ENCODE measurements at places on chromosomes 16 and 17. TPM values are rescaled to one million over a fixed set of nuclear protein-coding genes. Genes with fewer than 3 reads are reported as not detected.
A peak's percentile ranks its signal among the peaks of the same experiment; 100 is the strongest.

The DLX4 gene
- 0.35 TPM for total RNA-seq

DNA sequence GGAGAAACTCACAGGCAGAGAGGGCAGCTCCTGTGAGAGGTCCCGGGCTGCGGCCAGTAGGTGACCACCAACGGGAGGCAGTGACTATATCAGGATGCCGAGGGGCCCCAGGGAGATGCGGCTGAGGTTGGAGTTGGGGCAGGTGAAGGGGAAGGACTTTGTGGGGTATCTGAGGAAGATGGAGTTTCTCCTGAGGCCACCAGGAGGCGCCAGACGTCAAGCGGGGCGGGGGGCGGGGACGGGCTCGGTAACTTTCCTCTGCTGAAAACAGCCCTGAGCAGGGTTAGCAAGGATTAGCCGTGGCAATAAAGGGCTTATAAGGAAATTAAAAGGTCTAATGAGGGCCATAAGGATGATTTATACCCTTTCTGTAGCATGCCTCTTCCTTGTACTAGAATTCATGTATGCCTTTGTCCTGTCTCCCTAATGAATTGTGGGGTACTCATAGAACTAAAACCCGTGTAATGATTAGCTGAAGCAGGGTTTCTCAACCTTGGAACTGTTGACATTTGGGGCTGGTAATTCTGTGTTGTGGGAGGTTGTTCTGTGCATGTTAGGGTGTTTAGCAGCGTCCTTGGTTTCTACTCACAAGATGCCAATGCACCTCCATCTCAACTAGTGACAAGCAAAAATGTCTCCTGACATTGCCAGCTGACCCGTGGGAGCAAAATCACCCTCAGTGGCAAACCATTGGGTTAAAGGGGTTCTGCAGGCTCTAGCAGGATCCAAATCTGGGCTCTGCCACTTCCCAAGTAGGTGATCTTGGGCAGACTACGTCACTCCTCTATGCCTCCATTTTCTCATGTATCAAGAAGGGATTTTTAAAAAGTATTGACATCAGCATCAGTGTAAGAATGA is 74.8 kb upstream of the GRIN2A start:
- peaks cover 5% of the 10 kb centered on the region for H3K4me1 ChIP-seq
- peak; percentile 33 for DNase-seq
- H3K27ac ChIP-seq = no peak overlapping the region

DNA sequence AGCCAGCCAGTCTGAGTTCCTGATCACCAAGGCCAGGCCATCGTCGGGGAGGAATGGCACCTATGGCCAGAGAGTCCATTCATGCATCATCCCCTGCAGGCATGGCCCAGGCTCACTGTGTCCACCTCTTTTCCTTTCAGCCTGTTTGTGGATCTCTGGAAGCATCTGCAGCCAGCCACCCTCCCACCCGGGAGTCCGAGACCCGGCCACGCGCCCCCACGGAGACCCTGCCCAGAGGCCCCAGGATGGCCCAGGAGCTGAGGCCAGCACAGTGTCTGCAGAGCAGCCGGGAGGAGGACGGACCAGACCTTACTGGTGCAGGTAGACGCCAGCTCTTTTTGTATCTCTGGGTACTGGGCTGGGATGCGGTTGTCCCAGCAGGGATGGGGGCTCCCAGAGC is 245.1 kb upstream of the CIBAR2 start:
- no peak for DNase-seq
- H3K27ac ChIP-seq = no peak overlapping the region
- H3K4me1 ChIP-seq = peaks cover 4% of the 10 kb centered on the region
- H3K36me3 ChIP-seq = no peaks in the 10 kb centered on the region

GRCh38 chr17:37274461-37274860 is 101.3 kb upstream of the C17orf78 start:
- no peak overlapping the region for H3K27ac ChIP-seq
- H3K27me3 ChIP-seq = no peaks in the 10 kb centered on the region
- DNase-seq = no peak
- no peak overlapping the region for H3K4me3 ChIP-seq
- H3K4me1 ChIP-seq = peaks cover 9% of the 10 kb centered on the region

DNA sequence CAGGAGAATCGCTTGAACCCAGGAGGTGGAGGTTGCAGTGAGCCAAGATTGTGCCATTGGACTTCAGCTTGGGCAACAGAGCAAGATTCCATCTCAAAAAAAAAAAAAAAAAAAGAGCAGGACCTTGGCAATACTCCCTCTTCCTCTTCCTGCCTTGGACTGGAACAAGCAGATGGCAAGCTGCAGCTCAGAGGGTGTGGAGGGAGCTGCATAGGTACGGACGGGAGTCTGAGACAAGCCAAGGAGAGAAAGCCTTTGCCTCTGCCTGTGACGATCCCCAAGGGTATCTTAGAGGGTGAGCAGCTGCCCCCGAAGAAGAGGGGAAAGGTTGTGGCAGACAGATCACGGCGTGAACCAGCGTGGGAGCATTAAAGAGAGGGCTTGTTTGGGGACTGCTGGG is 109.2 kb downstream of the AIPL1 start:
- no peaks in the 10 kb centered on the region for H3K36me3 ChIP-seq
- no peak overlapping the region for H3K27ac ChIP-seq
- DNase-seq = no peak
- peaks cover 6% of the 10 kb centered on the region for H3K27me3 ChIP-seq
- H3K4me3 ChIP-seq = no peak overlapping the region

DNA sequence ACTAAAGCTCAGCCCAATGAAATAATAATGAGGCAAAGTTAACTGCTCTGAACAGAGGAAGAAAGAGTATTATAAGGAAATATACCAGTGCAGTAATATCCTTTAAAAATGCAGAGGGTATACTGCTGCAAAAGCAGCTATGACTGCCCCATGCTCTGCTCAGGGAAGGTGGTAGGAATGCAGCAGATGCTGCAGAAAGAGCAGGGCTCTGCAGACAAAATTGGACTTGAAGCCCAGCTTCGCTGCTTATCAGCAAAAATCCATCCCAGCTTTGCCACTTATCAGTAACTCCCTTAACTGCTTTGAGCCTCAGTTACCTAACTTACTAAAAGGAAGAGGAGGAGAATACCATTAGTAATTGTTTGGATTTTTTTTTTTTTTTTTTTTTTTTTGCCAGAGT is 533.8 kb upstream of the CDH5 start:
- H3K27ac ChIP-seq = no peak overlapping the region
- no peak overlapping the region for H3K4me3 ChIP-seq
- H3K4me1 ChIP-seq = no peaks in the 10 kb centered on the region
- no peak for DNase-seq
- no peaks in the 10 kb centered on the region for H3K36me3 ChIP-seq
- no peaks in the 10 kb centered on the region for H3K27me3 ChIP-seq

DNA sequence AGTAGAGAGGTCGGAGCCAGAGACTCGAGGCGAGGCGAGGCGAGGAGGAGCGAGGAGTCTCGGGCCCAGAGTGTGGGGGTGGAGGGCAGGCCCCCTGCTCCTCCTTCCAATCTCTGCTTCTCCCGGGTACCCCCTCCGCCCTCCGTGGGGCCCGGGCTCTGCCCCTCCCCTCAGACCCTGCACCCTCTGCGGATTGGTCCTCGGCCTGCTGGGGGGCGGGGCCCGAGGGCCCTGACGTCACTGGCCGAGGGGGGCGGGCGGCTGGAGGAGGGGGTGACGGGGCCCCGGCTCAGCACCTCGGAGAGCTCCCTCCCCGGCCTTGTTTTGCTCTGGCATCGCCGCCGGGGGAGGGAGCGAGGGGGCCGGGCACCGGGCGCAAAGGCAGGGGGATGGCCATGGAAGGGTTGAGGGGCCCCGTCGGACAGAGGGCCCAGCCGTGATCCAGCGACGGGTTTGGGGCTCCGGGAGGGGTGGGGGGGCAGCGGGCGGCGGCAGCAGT is at the start of gene RUNDC3A:
TSS of gene RUNDC3A (plus strand) at position 282 of the 499 bp plus-strand sequence. CDS start 232 bp downstream, outside the sequence.
- no peak within 1 kb of the TSS for H3K27ac ChIP-seq
- peaks cover 16% of the 10 kb centered on the region for H3K4me1 ChIP-seq
- peak; percentile 82 for DNase-seq
- peaks cover 2% of the 10 kb centered on the region for H3K36me3 ChIP-seq

The DHRS7C gene
- total RNA-seq = not detected

The SLC13A2 gene
- not detected for total RNA-seq

The PRAC2 gene
- total RNA-seq = not detected

DNA sequence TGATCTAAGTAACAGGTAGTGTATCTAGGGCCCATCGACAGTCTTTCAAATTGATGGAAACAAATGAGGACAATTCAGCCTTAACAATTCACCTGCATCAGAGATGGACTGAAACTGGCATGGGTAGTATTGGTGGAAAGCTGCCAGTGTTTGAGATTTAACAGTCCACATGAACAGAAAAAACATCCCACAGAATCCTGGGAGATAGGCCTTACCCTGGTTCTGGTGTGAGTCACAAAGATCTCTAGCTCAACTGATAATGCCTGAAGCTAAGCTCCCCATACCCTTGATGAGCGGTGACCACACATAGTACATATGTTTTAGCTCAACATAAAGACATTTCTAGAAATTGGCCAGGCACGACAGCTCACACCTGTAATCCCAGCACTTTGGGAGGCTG is 21.9 kb downstream of the CRK start:
- peaks cover 33% of the 10 kb centered on the region for H3K36me3 ChIP-seq
- H3K27me3 ChIP-seq = no peaks in the 10 kb centered on the region
- H3K27ac ChIP-seq = no peak overlapping the region
- no peak for DNase-seq
- H3K4me3 ChIP-seq = no peak overlapping the region

DNA sequence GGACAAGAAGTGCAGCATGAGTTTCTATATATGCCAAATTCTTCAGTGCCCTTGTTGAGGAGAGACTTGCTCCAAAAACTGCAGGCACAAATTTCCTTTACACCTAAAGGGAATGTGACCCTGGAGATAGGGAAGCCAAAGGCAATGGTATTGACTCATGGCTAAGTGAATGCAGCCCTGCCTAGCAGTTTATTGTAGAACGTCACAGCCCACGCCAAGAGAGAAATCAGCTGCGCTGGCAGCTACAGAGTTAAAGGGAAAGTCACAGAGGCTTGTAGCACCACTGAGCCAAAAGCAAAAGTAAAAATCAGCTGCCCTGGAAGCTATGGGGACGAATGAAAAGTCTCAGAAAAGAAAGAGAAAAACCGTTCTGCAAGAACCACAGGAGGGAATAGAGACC is 10.1 kb downstream of the POLR3K start:
- no peak for DNase-seq
- H3K4me3 ChIP-seq = no peak overlapping the region
- H3K36me3 ChIP-seq = peaks cover 45% of the 10 kb centered on the region
- peaks cover 38% of the 10 kb centered on the region for H3K4me1 ChIP-seq
- no peak overlapping the region for H3K27ac ChIP-seq

The ARHGAP44 gene
- total RNA-seq = not detected

- peaks cover 5% of the 10 kb centered on the region for H3K36me3 ChIP-seq
- DNase-seq = no peak
- peaks cover 15% of the 10 kb centered on the region for H3K4me1 ChIP-seq
- peak overlapping the region; percentile 88 for H3K27ac ChIP-seq
- peak overlapping the region; percentile 78 for H3K4me3 ChIP-seq
Measured at GRCh38 chr17:82229698-82230608, 1.1 kb downstream of the SLC16A3 start.

Measured in activated CD4-positive, alpha-beta T cell treated with anti-CD3 and anti-CD28 coated beads, Interleukin-2, amount 10 ng/mL, durations not matched to agents 7 days and 5 days (primary cell).